Left renal cortex interstitium (tissue), 4 donors: ENCODE measurements at places on chromosomes 3 and 15. TPM values are rescaled to one million over a fixed set of nuclear protein-coding genes. Genes with fewer than 3 reads are reported as not detected.

DNA sequence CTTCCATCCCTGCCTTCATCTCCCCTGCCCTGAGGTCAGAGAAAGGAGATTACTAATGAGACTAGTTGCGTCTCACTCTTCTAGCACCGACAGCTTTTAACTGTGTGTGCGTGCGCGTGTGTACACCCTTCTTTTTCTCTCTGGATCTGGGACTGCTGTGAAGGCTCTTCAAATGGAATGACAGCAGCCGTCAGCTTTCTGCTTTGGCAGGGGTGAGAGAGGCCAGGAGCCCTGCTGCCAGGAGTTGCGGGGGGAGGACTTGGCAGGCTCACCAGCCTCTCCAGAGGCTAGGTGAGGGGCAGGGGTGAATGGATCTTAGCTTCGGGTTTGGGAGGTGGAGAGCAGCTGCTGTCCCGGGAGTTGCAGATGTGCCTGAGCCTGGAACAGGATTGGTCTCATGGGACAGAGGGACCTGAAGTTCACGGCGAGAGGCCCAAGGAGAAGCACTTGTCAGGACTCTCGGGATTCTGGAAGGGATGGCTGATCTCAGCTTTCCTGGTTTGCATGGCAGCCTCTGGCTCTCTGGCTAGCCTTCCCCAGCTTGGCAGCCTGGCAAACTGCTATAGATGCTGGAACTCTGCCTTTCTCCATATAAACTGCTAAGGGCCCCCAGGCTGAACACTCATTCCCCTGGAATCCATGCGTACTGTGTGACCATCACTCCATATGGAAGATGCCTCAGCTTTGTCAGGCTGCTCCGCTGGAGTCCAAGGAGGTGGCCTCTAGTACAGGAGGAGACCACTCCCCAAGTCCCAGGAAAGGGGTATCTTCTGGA, 16.6 kb downstream of the TEX264 start:
- DNase-seq = no peak

GRCh38 chr15:96306321-96306720, 24.2 kb upstream of the NR2F2 start:
- DNase-seq = no peak

DNA sequence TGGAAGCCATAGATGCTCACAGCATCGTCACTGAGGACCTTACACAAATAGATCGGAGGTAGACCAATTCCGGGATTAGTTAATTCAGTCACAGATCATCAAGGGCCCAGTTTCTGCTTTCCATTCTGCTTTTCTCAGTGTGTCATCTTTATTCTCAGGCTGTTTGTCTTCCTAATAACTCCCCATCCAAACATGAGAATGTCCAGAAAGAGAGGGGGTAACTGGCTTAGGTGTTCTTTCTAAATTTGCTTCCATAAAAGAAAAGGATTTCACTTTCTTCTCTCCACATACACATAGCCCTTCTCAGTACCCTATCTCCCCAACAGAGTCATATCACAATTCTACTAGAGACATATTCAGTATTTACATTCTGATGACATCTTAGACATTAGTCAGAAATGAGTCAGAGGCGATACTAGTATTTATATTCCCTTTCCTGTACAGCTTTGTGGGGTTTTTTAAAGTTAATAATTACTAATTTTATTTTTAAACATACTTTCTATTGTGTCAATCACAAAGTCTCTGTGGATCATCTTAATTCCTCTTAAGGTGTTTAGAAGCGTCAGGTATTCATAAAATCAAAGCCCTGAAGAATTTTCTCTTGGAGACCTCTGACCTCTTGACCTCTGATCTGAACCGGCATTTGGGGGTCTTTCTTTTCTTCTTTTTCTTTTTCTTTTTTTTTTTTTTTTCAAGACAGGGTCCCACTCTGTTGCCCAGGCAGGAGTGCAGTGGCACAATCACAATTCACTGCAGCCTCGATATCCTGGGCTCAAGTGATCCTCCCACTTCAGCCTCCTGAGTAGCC, 24.3 kb upstream of the IL12A start:
- no peak for DNase-seq

DNA sequence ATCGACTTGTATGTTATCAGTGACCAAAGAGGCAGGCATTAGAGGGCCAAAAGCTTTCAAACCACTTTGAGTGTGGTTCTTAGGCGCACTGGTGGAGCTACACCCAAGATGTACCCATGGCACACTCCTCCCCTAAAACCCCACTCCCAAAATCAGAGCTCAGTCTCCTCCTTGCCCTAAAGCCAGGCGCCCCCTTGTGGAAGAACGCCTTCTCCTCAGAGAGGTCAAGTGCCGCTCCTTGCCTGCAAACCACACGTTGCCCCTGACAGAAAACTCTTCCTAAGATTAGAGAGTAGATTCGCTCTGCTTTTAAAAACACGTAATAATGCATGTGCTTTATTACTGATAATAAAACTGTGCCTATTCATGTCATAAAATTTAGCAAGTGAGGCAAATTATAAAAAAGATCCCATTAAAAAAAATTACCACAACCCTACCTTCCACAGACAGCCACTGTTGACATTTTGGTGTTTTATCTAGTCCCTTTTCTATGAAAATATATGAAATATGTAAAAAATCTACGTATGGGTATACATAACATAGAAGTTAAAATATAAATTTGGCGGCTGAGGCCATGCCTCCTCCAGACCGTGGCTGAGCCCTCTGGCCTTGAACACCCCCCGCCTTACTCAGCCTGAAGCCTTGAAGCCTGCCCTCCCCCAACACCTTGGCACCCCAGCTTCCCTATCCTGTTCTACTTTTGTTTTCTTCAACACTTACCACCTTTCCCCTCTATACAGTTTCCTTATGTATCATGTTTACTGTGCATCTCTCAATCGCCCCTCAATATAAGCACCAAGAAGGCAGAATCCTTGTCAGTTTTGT, 33.5 kb downstream of the BCL2L10 start:
- no peak for DNase-seq

DNA sequence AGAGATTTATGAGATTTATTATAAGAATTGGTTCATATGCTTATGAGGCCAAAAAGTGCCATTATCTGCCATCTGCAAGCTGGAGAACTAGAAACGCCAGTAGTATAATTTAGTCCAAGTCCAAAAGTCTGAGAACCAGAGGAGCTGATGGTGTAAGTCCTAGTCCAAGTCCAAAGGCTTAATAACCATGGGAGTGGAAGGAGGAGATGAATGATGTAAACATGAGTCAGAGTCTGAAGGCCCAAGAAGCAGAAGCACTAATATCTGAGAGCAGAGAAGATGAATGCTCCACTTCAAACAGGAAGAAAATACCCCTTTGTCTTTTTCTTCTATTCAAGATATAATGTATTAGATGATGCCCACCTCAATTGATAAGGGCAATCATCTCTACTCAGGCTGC, 185.7 kb downstream of the CGGBP1 start:
- DNase-seq = no peak

DNA sequence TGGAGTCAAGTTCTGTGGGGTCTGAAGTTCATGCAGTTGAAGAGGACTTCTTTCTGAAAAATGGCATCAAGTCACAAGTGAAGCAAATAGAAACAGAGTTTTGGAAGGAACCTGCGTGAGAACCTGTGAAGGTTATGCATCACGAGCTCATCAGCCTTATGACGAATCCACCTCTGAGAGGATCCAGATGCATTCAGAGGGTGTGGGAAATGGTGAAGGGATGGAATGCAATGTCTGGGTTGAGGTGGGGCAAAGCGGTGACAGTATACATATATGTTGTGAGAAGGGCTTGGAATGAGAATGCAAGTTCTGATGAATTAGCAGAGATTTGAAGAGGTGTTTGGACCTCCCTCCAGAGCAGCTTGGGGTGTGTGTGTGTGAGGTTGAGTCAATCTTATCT, 382.1 kb upstream of the TBL1XR1 start:
- DNase-seq = no peak

Gene CXCR6
- 1.1 TPM for polyA plus RNA-seq
